Natural killer cell treated with Interleukin-12 subunit alpha and Interleukin-12 subunit beta and Interleukin-15 and Interleukin-18, amount 100 ng/mL, for 72 hours (primary cell): ENCODE measurements at places on chromosomes 5 and 9.

- peak; percentile 52 for DNase-seq
These were observed 33.4 kb downstream of the SARDH start for GRCh38 chr9:133704711-133705181.

GRCh38 chr5:151058891-151059489, 21.8 kb downstream of the TNIP1 start:
- DNase-seq = no peak

- DNase-seq = no peak
These were observed 77.4 kb upstream of the DMRT1 start for GRCh38 chr9:764105-764524.

DNA sequence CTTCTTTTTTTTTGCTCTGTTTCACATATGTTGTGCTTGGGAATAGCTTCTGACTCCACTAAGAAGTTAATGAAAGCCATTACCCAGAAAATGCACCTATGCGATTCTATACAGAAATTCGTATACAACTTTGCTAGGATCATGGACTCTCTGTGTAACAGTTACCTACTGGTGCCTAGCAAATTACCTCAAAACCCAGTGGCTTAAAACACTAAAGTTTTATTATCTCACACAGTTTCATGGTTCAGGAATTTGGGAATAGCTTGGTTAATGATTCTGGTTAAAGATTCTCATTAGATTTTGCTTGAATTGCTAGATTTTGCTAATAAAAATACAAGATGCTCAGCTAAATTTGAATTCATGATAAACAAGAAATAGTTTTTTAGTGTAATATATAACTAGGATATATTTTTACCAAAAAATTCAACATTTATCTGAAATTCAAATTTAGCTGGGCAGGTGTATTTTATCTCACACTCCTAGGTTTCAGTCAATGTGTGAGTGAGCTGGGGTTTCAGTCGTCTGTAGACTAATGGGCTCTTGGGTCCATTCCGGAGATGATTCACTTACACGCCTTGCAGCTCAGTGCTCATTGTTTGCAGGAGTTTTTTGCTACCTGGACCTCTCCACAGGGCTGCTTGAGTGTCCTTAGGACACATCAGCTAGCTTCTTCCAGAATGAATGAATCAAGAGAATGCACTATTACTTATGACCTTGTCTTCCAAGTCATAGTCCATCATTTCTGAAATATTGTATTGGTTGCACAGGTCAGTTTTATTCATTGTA, 75.1 kb downstream of the MROH2B start:
- no peak for DNase-seq

GRCh38 chr9:126038790-126039189, 287.8 kb upstream of the MVB12B start:
- no peak for DNase-seq

DNA sequence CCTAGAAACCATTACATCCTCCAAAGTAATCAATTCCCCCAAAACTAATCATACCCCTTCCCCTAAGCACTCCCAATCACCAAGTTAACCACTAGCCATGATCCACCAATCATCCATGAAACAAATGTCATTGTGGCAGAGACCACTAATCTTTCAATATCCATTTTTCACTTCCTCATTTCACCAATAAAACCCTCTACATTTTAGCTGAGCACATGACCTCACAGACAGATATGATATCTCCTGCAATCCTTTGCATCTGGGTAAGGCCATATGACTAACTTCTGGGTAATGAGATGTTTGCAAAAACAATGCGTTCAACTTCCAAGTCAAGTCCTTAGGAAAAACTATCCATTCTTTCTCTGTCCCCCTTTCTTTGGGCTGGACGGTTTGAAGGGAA, 20.7 kb downstream of the OR2S2 start:
- no peak for DNase-seq

- DNase-seq = no peak
These were observed 68.2 kb upstream of the CHD1 start for GRCh38 chr5:98997000-98997399.
